ENCODE measurements at places on chromosomes 2 and 18.

GRCh38 chr2:121349721-121350401 lies 64.9 kb upstream of the TFCP2L1 start:
- no peak for DNase-seq

- no peak for DNase-seq
Measured at GRCh38 chr2:10245661-10246060, 57.0 kb upstream of the HPCAL1 start.

DNA sequence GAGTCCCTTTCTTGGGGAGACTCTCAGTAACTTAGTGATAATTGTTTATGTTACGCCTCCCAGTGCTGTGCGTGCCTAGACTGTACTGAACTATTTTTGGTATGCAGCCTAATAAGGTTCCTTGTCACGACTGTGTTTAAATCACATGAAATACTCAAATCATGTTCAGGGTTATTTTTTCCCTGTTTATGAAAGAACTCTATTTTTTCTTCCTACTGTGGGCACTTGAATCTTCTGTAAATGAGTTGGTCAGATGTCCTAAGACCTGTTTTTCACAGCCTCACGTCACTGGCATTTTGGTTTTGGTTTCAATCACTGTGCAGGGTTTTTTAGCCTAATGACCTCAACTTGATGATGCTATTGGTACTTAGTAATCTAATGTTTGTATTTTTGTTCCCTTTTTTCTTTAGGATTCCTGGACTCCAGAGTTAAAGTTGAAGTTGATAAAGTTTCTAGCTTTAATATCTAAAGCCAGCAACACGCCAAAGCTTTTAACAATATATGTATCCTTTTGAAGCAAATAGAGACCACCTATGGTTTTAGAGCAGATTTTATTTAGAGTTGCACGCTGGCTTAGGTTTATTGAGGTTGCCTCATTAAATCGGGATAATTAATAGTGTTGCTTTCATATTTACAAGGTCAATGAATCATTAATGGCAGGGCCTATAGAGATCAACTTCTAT lies 24.0 kb downstream of the ARMC9 start:
- no peak for DNase-seq

GRCh38 chr2:14199040-14199439 lies 433.5 kb upstream of the LRATD1 start:
- DNase-seq: no peak

GRCh38 chr2:189304360-189304759 lies 124.8 kb upstream of the COL5A2 start:
- no peak for DNase-seq

DNA sequence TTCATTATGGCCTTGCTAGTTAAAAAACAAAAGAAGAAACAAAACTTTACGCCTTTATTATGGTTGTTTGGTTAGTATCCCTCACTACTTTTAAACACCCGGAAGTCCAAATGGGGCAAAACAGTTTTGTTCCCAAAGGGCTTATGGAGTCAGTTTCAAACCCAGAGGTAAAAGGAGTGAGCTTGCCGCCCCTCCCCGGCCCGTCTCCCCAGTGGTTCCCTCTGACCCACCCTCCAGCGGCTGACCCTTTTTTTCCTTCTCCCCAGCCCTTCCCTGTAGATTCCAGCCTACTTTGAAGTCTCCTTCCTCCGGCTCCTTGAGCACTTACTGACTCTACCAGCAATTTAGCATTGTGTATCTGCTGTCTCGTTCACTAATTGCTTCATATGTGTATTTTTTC lies 209.2 kb downstream of the ICOS start:
- no peak for DNase-seq

DNA sequence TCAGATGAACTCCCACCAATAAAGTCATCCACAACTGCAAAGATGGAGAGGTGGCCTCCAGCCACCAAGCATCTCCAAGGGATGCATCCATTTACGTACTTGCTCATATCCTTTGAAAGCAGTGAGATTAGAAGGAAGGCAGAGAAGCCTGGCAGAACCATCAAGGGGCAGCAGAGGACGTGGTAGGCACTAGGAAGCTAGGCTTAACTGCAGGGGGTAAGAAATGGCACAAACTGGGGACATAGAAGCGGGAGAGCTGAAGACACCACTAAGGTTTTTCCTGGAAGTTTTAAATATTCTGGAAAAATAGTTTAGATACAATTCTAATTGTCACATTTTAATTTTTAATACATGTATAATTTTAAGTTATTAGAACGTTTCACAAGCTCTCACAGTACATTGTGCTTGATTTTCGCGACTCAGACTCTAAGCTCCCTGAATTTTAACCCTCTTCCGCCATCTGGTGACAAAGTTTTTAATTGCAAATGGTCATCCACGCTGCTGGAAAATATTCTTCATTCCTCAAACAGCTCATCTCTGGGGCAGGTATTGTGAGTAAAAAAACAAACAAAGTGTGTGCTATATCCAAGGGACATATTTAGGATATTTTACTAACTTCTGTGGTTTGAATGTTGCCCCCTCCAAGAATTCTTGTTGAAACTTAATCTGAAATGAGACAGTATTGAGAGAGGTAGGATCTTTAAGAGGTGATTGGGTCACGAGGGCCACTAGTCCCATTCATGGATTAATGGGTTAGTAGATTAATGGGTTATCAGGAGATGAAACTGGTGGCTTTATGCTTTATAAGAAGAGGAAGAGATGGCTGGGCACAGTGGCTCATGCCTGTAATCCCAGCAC lies 1.6 kb upstream of the PSTPIP2 start:
- peak; percentile 76 for DNase-seq

DNA sequence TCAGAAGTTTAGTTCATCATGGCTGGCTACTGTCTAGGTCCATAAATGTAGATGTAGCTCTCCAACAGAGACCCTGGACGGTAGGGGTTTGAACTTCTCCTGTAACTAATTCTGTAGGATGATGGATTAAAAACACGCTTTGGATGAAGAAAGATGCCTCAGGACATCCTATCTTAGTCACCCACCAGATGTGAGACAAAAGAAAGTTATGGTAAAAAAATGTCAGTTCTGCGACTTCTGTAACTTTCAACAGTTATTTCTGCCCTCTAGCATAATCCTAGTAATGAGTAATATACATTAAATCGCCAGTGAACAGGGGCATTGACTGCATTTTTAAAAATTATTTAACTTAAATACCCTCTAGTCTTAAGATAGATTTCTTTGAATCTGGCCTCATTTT lies 210.1 kb upstream of the LRATD1 start:
- DNase-seq: no peak

- no peak for DNase-seq
Measured at GRCh38 chr2:160731415-160731814, 237.8 kb upstream of the RBMS1 start.

DNA sequence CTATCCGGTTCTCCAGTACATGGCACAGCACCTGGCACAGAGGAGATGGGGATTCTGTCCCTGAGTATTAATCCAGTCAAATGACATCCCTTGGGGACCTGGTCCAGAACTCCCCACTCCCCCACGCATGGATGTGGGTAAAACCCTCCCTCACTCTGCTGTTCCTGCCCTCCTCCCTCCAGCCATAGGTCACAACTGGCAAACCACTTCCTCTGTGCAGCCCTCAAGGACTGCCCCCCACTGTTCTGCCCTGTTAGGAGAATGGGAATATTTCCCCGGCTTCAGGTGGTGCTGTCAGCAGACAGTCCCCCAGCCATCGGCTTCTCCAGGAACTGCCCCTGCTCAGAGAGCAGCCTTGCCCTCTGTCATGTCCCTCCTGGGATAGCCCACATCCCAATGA lies 1.5 kb upstream of the TFCP2L1 start:
- DNase-seq: no peak

DNA sequence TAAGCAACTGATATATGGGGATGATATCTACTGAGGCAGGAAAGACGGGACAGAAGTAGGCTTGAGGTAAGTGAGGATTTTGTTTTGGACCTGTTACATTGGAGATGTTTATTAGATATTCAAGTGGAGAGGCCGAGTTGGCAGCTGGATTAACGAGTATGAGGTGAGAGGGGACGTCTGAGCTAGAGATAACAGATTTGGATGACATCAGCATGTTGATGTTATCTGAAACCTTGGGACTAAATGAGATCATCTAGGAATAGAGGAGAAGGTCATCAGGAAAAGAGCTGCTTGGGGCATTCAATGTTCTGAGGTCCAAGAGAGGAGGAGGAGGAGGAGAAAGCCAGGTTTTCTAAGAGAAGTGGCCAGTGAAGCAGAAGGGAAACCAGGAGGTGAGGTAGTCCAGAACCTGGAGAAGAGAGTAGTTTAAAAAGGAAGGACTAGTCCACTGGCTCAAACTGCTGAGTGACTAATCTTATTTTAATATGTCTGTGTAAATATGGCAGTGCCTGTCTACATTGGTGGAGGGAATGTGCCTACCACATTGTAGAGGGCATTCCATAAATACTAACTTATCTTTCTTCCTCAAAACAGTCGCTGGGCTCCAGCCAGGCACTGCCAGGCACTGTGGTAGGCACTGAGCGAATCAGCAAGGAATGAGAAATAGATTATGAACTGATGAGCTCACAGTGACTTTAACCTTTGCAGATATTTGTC lies 488.3 kb downstream of the DLGAP1 start:
- peak; percentile 57 for DNase-seq

- DNase-seq: no peak
Measured at GRCh38 chr18:35192415-35192814, 48.4 kb upstream of the ZNF397 start.

DNA sequence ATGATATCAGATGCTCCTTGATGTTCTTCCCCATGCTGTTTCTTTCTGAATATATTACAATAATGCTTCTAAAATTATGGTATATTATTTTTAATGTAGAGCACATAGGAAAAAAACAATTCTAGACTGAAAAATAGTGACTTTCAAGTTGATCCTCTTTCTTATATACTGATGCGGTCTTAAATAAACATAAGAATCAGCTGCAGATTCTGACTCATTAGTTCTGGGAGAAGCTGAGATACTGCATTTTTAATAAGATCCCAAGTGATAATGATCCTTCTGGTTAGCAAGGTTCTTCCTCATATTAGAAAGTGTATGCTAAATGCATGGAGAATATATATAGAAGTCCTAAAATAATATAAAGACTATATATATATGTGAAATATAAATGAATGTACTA lies 124.9 kb downstream of the XIRP2 start:
- no peak for DNase-seq
